LHCN-M2 (cell line): ENCODE measurements at places on chromosomes 7 and 10. TPM values are rescaled to one million over a fixed set of nuclear protein-coding genes. Genes with fewer than 3 reads are reported as not detected.

Gene TRIL
- total RNA-seq = 0.32 and 0.46 TPM in 2 replicates

DNA sequence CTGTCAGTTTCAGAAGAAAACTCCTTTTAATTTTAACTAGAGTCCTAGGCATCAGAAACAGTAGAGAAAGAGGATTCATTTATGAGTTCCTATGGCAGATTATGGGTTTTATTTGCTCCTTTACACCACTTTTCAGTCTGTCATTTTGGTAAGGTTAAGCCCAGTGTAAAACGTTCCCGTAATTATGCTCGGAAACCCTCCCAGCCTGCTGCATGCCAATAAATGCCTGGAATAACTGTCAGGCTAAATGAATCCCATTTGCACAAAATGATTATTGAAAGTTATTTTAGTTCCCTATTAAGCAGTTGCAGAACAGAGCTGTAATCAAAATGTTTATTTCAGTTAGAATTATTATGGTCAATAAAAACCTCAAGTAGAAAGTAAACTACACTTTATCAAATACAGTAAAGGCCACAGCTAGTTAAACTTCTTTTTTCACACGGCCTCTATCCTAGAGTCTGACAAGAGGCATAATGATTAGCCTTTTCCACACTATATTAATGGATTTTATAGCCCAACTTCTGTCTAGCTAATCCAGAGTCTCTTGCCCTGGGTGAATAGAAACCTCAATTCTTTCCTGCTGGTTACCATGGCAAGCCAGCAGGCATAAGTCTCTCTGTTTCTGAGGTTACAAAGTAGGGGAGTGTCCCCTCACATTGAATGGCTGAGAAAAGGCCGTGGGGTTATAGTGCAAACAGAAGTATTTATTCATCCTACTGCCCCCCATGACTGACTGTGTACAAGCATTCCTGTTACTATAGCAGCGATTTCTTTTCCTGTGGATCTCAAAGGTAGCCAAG is 80.8 kb upstream of the NPVF start:
- DNase-seq = no peak

DNA sequence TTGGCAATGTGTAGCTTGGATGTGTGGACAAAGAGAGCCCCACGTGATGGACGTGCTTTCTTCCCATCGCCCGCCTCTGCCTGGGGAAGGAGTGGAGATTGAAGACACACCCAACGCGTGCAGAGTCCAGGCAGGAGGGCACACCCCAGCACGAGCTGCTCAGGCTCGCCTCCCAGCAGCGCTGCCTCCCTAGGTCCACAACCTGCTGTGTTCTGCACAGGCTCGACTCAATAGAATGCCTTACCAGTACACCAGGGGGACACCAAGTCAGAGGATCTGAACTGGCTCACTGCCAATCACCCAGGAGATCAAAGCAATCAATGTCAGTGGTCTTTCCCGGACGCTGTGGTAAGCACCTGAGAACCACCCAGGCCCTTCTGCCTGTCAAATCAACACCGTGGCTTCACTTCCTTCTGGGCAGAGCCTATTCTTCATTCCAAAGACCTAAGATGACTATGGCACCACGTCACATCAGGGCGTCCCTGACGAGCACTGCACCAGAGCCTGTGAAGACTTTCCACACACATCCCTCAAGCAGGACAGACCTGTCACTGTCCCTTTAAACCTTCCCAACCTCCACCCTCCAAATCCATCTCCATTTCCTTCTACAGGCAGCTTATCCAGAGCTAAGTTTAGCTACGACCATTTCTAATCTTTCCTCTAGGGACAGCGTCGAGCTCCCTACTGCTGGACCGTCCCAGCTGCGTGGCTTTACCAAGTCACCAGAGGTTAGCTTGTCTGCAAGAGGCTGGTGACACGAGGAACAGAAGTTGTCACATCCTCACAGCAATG is 72.3 kb downstream of the AMZ1 start:
- peak; percentile 87 for DNase-seq

Gene SPDYE2
- not detected in 2 replicates for total RNA-seq

- no peak for DNase-seq
These were observed 172.0 kb upstream of the TNRC18 start for GRCh38 chr7:5595545-5596045.

DNA sequence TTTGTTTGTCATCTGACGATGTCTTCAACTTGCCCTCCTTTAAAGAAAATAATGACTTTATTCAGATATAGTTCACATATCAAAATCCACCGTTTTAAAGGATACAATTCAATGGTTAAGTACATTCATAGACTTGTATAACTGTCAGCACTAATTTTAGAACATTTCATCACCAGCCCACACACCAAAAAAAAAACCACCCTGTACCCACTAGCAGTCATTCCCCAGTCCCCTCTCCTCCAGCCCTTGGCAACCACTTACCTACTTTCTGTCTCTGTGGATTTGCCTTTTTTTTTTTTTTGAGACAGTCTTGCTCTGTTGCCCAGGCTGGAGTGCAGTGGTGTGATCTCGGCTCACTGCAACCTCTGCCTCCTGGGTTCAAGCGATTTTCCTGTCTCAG is 5.3 kb upstream of the HILPDA start:
- no peak for DNase-seq

DNA sequence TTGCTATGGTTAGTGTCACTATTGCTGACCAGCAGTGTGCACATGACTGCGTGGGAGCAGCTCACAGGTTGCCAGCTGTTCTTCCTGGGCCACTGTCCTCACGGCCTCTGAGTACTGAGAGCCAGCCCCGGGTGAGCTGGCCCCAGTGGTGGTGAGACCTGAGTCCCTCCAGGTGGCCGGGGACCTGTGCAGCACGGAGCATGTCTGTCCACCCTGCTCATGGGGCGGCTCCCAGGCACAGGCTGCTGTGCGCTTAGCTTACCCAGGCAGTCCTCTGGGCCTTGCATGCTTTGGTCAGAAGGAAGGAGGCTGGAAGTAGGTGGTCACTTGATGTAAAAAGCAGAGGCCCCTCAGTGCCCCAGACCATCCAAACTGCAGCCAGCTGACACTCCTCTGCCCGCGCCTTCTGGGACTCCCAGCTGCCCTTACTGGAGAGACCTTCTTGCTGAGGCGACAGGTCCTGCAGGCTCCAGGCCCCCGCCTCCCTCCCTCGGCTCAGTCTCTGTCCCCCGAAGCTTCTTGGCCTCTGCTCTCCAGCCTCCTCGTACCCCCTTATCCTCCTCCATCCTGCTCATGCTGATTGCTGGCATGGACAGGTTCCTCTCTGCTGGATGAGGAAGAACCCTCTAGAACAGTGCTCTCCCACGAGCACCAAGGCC is 30.9 kb upstream of the DPYSL4 start:
- no peak for DNase-seq

Gene AKR1C4
- total RNA-seq = not detected in 2 replicates

DNA sequence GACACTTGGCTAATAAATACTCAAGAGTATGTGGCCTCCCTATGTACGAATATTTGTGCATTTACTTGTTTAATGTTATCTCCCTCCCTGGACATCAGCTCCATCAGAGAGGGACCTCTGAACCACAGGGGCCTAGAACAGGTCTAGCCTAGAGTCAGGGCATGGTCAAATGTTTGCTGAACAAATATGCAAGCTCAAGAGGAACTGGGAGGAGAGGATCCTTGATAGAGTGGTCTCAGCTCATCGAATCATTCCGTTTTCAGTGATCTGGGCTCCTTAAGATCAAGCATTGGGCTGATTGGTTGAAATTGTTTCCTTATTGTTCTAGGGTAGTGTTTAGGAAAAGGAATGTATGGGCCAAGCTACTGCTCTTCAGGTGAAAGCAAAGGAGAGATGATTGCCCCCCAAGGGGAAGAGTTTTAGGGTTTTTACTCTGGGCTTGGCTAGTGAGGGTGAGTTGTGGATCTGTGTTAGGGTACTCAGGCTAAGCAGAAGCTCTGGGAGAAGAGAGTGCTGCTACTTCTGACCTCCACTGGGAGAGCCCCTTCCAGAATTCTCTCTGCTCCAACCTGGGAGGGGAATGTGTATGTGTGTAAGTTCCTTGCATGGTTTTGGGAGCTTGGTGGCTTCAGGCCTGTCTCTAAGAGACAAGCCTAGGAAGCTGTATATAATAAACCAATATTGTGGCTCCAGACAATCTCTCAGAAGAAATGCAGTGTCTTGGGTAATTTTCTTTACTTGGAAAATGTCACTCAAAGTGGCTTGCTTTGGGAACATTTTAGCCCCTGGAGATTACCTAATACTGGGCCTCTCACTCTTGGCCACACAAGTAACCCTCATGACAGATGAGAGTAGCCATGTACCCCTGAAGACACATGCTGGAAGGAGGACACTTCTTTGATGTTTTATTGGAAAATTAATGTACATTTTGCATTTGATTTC is 110.0 kb downstream of the EMX2 start:
- no peak for DNase-seq

DNA sequence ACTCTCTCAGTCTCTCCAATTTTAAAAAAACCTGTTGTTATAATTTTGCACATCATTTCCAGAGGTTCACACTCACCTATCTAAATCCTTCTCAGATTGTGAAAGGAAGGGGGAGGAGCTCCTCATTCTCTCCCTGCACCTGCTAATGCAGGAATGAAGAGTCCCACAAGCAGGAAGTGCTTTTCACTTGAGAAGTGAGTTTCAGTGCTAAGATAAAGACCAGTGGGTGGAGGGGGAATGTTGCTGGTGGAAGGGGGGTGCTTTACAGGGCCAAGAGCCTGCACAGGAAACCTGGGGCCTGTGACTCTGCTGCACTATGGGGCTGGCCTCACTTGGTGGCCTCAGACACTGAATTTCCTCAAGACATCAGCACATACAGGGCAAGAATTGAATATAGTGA is 176.4 kb downstream of the PTPN20 start:
- no peak for DNase-seq

Gene PRPS1L1
- not detected in 2 replicates for total RNA-seq

Gene CALCR
- not detected in 2 replicates for total RNA-seq

- no peak for DNase-seq
These were observed 123.8 kb downstream of the TEX36 start for GRCh38 chr10:125559210-125559609.

Gene GNGT1
- total RNA-seq = not detected in 2 replicates

Gene ZNF853
- 0.38 and 0.69 TPM in 2 replicates for total RNA-seq
